ENCODE measurements at places on chromosomes 5 and 9.

DNA sequence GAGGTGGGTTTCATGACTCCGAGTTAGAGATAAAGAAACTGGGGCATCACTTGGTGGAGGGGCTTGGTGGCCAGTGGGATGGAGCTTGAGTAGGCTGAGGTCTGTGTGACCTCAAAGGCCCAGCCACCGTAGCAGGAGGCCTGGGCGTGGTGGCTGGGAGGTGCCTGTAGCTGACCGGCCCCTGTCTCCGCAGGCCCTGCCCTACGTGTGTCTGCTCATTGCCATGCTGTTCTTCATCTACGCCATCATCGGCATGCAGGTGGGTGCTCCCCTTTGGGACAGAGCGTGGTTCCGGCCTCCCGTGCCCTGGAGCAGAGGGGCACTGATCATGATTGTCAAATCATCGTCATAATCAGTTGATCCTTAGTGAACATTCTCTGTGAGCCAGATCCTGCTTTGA lies 196.2 kb downstream of the CACNA1B start:
- H3K27me3 ChIP-seq, result no peaks in the 10 kb centered on the region
- H3K4me1 ChIP-seq, result no peaks in the 10 kb centered on the region
- no peak overlapping the region for H3K27ac ChIP-seq
- peak; percentile 12 for DNase-seq
- H3K4me3 ChIP-seq, result no peak overlapping the region
- H3K36me3 ChIP-seq, result no peaks in the 10 kb centered on the region

GRCh38 chr9:93054758-93055704 lies 3.5 kb upstream of the SUSD3 start:
- H3K36me3 ChIP-seq, result no peaks in the 10 kb centered on the region
- peaks cover 13% of the 10 kb centered on the region for H3K4me1 ChIP-seq
- no peaks in the 10 kb centered on the region for H3K27me3 ChIP-seq
- no peak for DNase-seq
- no peak overlapping the region for H3K4me3 ChIP-seq

DNA sequence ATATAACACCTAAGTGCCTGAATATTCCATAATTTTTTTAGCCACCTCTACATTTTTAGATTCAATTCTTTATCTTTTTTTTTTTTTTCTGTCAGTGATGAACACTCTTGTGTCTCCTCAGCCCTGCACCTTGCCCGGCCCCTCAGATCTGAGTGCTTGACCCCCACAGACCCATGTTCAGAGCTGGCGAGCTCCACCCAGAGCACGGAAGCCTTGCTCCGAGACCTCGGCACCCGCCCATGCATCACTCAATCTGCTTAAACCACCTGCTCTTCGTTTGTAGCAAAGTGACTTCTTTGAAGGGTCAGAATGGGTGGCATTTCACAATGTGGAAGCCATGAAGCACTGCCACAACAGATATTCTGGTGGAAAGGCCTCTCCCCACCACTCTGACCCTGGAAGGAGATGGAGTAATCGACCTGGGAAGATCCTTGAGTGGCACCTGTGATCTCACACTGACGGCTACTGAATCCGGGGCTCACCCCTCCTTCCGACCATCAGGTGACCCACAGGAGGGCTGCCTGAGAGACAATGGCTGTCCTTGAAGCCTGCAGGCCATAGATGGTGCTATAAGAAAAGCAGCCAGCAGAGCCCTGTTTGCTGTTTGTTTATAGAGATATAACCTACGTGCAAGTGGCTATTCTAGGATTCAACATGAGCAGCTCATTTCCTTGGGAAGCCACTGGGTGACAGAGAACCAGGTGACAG lies 261.1 kb upstream of the IRX4 start:
- H3K27me3 ChIP-seq, result peaks cover 52% of the 10 kb centered on the region
- no peak for DNase-seq
- H3K36me3 ChIP-seq, result no peaks in the 10 kb centered on the region
- H3K27ac ChIP-seq, result no peak overlapping the region
- H3K4me1 ChIP-seq, result no peaks in the 10 kb centered on the region

DNA sequence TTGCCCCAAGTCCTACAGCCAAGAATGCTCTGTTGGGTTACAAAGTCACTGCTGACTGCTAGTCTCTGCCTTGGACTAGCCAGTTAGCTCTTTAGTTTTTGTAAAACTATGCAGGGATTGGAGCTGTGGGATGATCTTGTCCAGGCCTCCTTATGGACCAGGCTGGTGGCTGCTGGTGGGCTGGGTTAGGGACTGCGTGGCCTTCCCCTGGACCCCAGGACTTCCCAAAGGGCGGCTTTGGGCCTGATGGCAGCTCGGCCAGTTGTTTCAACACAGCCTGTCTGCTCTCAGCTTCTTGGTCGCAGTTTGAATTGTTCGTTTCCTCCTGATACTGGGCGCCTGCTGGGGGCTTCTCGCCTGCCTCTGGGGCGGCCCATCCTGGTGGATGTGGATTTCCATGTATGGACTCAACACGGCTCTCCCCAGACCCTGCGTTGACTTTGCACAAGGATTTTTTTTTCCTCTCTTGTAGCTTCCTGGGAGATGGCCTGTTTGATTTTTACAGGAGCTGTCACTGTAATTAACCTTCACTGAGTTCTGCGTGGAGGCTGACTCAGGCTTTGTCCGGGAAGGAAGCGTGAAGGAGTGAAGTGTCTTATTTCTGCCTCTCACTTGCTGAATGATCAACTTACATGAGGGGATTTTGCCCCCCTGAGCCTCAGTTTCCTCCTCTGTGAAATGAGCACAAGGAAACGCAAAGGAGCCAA lies 91.9 kb upstream of the NEURL1B start:
- DNase-seq, result no peak
- H3K27me3 ChIP-seq, result no peaks in the 10 kb centered on the region
- no peaks in the 10 kb centered on the region for H3K4me1 ChIP-seq
- H3K36me3 ChIP-seq, result no peaks in the 10 kb centered on the region

GRCh38 chr5:91006713-91007112 lies 376.4 kb downstream of the ARRDC3 start:
- H3K4me1 ChIP-seq, result no peaks in the 10 kb centered on the region
- DNase-seq, result no peak
- no peaks in the 10 kb centered on the region for H3K27me3 ChIP-seq
- H3K4me3 ChIP-seq, result no peak overlapping the region

DNA sequence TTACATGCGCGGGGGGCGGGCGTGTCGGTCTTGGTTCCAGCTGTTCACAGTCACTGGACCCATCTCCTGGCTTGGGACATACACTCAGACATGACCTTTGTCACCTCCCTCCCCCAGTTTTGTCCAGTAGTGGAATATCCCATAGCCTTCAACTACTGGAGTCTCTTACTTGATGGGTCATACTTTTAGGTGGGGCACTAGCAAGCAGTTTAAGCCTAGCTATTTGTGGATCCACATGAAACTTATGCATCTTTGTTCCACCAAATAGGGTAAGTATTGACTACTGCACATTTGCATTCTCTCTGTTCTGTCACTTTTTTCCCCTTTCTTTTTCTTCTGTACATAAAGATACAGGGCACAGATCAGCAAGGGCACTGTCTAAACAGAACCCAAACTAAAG lies 15.4 kb upstream of the MAMDC2 start:
- DNase-seq, result no peak
- no peaks in the 10 kb centered on the region for H3K4me1 ChIP-seq
- no peak overlapping the region for H3K27ac ChIP-seq

DNA sequence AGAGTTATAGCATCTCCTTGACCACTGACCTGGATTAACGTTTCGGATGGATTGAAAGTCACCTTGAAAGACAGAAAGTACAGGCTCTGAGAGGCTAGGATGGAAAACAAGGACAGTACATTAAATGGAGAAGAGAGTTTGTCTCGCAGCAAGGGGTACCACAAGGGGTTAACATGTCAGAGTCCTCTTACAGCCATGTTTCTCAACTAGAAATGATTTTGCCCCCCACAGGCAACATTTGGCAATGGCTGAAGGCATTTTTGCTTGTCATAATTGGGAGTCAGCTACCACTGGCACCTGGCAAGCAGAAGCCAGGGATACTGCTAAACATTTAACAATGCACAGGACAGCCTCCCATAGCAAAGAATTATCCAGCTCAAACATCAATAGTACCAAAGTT lies 90.8 kb upstream of the EQTN start:
- no peaks in the 10 kb centered on the region for H3K27me3 ChIP-seq
- no peaks in the 10 kb centered on the region for H3K4me1 ChIP-seq
- no peak overlapping the region for H3K4me3 ChIP-seq
- H3K36me3 ChIP-seq, result no peaks in the 10 kb centered on the region
- no peak for DNase-seq

Measured in SK-N-SH (cell line).